ENCODE measurements at places on chromosomes 4 and X. TPM values are rescaled to one million over a fixed set of nuclear protein-coding genes. Genes with fewer than 3 reads are reported as not detected.

The YY2 gene
- 0.16 TPM for total RNA-seq

The GLRB gene
- 0.95 TPM for total RNA-seq

- DNase-seq = no peak
- H3K4me3 ChIP-seq = no peak overlapping the region
- no peaks in the 10 kb centered on the region for H3K4me1 ChIP-seq
- H3K36me3 ChIP-seq = no peaks in the 10 kb centered on the region
- H3K27me3 ChIP-seq = no peaks in the 10 kb centered on the region
Measured at GRCh38 chr4:122503214-122503613, 46.7 kb upstream of the IL2 start.

- no peak overlapping the region for H3K4me3 ChIP-seq
- DNase-seq = no peak
- no peaks in the 10 kb centered on the region for H3K4me1 ChIP-seq
- no peaks in the 10 kb centered on the region for H3K27me3 ChIP-seq
- H3K27ac ChIP-seq = no peak overlapping the region
Measured at GRCh38 chrX:43349363-43349762, 306.7 kb upstream of the MAOA start.

DNA sequence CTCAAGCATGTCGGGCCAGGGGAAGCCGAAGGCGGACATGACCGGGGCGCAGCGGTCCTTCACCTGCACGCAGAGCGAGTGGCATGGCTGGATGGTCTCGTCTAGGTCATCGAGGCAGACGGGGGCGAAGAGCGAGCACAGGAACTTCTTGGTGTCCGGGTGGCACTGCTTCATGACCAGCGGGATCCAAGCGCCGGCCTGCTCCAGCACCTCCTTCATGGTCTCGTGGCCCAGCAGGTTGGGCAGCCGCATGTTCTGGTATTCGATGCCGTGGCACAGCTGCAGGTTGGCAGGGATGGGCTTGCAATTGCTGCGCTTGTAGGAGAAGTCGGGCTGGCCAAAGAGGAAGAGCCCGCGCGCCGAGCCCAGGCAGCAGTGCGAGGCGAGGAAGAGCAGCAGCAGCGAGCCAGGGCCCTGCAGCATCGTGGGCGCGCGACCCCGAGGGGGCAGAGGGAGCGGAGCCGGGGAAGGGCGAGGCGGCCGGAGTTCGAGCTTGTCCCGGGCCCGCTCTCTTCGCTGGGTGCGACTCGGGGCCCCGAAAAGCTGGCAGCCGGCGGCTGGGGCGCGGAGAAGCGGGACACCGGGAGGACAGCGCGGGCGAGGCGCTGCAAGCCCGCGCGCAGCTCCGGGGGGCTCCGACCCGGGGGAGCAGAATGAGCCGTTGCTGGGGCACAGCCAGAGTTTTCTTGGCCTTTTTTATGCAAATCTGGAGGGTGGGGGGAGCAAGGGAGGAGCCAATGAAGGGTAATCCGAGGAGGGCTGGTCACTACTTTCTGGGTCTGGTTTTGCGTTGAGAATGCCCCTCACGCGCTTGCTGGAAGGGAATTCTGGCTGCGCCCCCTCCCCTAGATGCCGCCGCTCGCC lies at the start of gene SFRP2:
Gene SFRP2, minus strand, starts transcription at position 671 of the 864 bp plus-strand sequence. Its CDS starts 248 bp downstream, at position 423.
- H3K27ac ChIP-seq = no peak within 1 kb of the TSS
- no peak for DNase-seq
- H3K4me1 ChIP-seq = no peaks in the 10 kb centered on the region
- H3K36me3 ChIP-seq = no peaks in the 10 kb centered on the region

DNA sequence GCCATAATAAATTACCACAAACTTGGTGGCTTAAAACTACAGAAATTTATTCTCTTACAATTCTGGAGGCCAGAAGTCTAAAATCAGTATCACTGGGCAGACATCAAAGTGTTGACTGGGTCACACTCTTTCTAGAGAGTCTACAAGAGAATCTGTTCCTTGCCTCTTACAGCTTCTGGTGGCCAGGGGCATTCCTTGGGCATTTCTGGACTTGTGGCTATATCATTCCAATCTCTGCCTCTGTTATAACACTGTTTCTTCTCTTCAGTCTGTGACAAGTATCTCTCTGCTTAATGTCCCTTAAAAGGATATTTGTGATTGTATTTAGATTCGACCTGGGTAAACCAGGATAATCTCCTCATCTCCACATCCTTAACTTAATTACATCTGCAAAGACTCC lies 207.3 kb upstream of the DCAF8L1 start:
- H3K4me1 ChIP-seq = no peaks in the 10 kb centered on the region
- H3K27me3 ChIP-seq = no peaks in the 10 kb centered on the region
- no peaks in the 10 kb centered on the region for H3K36me3 ChIP-seq
- H3K4me3 ChIP-seq = no peak overlapping the region
- DNase-seq = no peak
- no peak overlapping the region for H3K27ac ChIP-seq

GRCh38 chr4:159052315-159052714 lies 50.6 kb upstream of the RAPGEF2 start:
- H3K4me1 ChIP-seq = no peaks in the 10 kb centered on the region
- no peaks in the 10 kb centered on the region for H3K36me3 ChIP-seq
- no peak for DNase-seq
- no peaks in the 10 kb centered on the region for H3K27me3 ChIP-seq
- H3K27ac ChIP-seq = no peak overlapping the region
- no peak overlapping the region for H3K4me3 ChIP-seq

- no peak overlapping the region for H3K4me3 ChIP-seq
- H3K27me3 ChIP-seq = no peaks in the 10 kb centered on the region
- no peak overlapping the region for H3K27ac ChIP-seq
Measured at GRCh38 chr4:73674451-73674919, 54.2 kb upstream of the RASSF6 start.
